Ascending aorta (tissue), 2 donors: ENCODE measurements at places on chromosomes 7 and 10.

DNA sequence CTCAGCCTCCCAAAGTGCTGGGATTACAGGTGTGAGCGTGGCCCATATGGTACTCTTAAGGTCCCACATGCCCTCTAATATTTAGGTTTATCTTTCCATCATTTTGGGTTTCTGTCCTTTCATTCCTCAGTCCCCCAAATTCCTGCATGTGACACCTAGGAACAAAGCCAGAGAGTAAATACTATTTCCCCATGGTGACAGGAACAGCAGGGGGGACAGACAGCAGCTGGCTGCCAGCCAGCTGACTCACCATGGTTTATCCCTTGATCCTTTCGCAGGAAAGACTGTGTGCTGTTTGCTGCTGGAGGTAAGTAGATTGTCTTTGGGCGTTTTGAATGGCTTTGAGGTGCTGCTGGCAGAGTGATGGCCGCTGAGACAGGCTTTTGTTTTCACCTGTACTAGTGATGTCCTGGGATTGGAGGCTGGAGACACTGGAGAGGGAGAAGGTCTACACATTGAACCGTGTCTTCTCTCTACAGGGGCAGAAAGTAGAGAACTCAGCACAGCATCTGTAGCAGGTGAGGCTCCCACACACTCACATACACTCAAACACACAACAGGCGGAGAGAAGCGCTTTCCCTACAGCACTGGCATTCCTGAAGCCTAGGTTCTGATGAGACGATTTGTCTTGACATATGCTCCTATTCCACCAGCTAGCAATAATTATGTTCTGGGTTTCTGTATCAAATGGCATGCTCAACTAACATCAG, 83.7 kb upstream of the EFCAB10 start:
- no peak overlapping the region for H3K27ac ChIP-seq
- peaks cover 32% of the 10 kb centered on the region for H3K36me3 ChIP-seq
- DNase-seq, result no peak

GRCh38 chr7:3558400-3558799, 257.3 kb downstream of the SDK1 start:
- H3K4me3 ChIP-seq, result no peak overlapping the region
- DNase-seq, result no peak
- H3K4me1 ChIP-seq, result no peaks in the 10 kb centered on the region
- H3K27ac ChIP-seq, result no peak overlapping the region

- no peaks in the 10 kb centered on the region for H3K36me3 ChIP-seq
- no peak for DNase-seq
- H3K4me3 ChIP-seq, result no peak overlapping the region
- peaks cover 5% of the 10 kb centered on the region for H3K4me1 ChIP-seq
Measured at GRCh38 chr7:11835260-11835659, 3.3 kb upstream of the THSD7A start.

- H3K27me3 ChIP-seq, result no peaks in the 10 kb centered on the region
- H3K4me3 ChIP-seq, result no peak overlapping the region
- H3K27ac ChIP-seq, result no peak overlapping the region
- H3K36me3 ChIP-seq, result no peaks in the 10 kb centered on the region
- no peak for DNase-seq
Measured at GRCh38 chr7:140016540-140016939, 46.2 kb downstream of the PARP12 start.

GRCh38 chr7:47697543-47697942, 115.6 kb upstream of the TNS3 start:
- H3K4me1 ChIP-seq, result peaks cover 11% of the 10 kb centered on the region
- H3K4me3 ChIP-seq, result no peak overlapping the region
- DNase-seq, result no peak
- H3K36me3 ChIP-seq, result no peaks in the 10 kb centered on the region
